Cortex of kidney (tissue), 1 donor: ENCODE measurements at places on chromosomes 5 and 9.

- DNase-seq = no peak
These were observed 68.7 kb downstream of the MARCHF3 start for GRCh38 chr5:126961702-126962101.

DNA sequence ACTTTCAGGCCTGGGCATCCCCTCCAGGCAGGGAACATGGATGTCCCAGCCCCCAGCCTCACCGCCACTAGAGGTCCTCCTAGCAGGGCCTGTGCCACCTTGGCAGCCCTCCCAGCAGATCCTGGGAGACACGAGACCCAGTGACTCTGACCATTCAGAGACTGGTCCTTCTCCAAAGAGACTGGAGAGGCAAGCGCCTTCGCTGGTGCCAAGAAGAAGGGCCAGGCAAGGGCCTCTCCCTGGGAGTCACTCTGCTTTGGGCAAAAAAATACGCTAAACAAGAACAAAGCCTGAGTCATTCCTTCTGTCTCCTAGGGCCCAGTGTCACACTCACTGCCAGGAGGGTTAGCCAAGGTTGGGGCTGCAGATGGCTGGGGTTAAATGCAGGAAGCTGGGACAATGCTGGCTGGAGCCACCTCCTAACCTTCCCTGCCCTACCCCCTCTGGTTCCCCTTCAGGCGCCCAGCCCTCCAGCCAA is 35.3 kb upstream of the SMIM23 start:
- DNase-seq = no peak

DNA sequence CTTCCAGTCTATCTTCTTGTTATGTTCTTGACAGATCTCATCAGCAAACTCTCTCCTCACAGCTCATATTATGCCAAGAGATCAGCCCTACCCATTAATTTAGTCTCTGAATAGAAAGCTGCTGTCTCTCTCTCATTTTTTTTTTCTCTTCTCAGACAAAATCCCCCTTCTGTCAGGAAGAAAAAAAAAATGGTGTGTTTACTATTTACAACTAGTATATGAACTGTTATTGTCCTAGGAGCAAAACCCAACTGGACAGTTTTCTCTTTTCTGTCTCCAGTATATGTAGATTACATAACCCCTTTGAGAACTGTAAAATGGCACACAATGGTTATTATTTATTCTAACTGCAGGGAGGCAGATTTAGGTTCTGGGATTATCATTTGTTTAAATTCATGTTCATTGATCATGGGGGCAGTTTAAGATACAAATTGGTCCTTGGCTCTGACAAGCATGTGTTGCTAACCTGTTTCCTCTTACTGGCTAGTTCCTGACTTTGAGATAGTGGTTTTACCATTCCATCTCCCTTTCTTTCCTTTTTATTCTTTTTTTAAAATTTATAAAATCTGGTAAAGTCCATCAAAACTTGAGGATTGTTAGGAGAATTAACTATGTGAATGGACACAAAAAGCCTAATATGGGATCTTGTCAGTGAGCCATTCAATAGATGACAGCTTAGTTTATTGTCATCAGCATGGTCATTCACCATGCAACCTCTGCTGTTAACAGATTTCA is 210.0 kb upstream of the PAPPA start:
- no peak for DNase-seq

GRCh38 chr9:114830546-114830945 is 24.7 kb upstream of the TNFSF15 start:
- no peak for DNase-seq

- DNase-seq = no peak
These were observed 395.4 kb downstream of the DTWD2 start for GRCh38 chr5:118593003-118593328.

- DNase-seq = no peak
These were observed 29.3 kb downstream of the ZDHHC11 start for GRCh38 chr5:821504-821903.

- DNase-seq = no peak
These were observed 110.5 kb downstream of the NUDT12 start for GRCh38 chr5:103452089-103452488.
